ENCODE measurements at places on chromosomes 12 and 14.

DNA sequence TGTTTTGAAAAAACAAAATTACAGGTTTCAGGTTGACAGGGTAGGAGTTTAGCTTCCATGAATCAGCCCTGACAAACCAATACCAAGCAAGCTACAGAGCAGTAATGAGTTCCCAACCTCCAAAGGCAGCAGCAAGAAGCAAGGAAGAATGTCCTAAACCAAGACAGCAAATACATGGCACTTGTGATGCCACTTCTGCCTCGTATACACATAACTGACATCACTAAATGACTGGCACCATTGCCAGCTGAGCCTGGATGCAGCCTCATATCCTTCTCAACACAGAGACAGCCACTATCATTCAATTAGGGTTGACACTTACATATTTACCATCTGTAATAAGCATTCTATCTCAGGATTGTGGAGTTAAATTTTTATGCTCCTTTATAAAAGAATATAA lies 35.0 kb upstream of the MDM1 start:
- DNase-seq = no peak

DNA sequence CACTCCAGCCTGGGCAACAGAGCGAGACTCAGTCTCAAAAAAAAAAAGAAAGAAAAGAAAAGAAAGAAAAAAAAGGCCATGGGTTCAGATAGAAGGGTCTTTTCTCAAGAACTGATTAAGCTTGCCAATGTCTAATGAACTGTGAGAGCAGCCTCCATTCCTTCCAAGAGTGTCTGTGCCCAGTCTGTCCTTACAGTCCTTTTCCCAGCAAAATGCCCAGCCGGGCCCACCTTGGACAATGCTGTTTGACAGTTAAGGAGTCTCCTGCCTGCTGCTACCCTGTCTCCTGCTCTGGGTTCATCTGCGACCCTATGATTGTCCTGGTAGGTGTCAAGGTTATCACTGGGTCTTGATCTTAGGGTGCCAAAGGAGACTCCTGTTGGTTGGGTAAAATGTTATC lies 21.4 kb downstream of the SYNE3 start:
- DNase-seq = no peak

DNA sequence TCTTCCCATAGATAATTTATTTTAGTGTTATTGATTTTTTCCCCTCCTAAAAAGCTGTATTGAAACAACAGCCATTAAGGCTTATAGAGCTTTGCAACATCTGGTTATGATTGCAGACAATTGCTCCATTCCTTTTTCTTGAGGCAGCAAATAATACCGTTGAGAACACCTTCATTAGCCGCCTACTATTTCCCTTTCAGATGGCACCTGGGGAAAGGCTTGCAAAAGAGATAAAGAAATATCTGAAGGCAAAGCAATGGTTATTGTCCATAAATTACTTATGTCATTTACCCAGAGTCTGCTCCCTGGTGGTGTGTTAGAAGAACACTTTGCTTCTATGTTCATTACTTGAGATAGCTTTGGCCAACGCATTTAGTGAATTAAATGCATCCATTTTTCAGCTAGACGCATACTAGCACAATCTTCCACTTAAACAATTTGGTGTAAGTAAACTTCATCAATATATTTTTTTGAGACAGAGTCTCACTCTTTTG lies 377.8 kb downstream of the KCNH5 start:
- peak; percentile 4 for DNase-seq

DNA sequence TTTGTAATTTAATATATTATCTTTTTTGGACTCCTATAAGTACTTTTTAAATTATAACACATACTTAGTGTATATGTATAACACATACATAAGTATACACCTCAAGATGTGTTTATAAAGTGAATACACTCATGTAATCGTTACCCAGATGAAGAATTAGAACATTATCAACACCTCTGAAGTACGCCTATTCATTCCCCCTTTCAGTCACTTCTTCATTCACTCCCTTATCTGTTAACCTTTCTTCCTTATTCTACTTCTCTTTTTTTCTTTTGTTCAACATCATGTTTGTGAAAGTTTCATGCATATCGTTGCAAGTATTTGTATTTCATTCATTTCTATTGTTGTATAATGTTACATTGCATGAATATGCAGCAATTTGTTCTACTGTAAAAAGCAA lies 98.5 kb downstream of the ARID2 start:
- peak; percentile 74 for DNase-seq

- DNase-seq = no peak
Observed at GRCh38 chr12:81759190-81760051, at the start of gene PPFIA2. Gene PPFIA2 (minus strand): TSS chr12:81759350.

DNA sequence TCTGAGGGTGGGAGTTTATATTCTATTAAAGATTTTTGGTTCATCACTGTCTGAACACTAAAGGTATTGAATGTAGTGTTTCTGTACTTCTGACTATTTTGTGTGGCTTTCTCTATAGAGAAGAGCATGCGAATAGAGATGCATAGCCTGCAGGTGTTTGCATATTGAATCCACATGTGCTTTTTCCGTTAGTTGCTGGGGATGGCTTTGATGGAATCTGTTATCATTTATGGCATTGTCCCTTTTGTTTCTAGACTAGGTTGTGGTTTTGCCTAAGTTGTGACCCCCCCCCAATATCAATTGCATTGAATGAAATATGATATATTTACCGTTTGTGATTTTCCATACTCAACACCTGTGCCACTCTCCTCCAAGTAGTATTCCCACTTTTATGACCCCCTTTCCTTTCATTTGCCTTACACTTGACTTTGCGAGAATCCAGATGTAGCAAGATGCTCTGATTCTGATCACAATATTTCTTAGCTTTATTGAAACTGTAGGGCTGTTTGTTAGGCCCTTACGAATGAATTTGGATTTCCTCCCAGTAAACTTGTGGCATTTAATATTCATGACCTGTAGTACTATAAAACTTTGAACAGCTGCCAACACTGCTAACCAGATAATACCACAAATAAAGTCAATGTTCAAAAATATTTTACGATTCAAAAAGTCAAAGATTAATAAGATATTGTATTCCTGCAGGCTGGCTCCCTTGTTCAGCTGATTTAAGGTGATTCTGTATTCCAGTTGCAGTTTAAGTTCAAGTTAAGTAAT lies 176.4 kb downstream of the TMTC2 start:
- no peak for DNase-seq

DNA sequence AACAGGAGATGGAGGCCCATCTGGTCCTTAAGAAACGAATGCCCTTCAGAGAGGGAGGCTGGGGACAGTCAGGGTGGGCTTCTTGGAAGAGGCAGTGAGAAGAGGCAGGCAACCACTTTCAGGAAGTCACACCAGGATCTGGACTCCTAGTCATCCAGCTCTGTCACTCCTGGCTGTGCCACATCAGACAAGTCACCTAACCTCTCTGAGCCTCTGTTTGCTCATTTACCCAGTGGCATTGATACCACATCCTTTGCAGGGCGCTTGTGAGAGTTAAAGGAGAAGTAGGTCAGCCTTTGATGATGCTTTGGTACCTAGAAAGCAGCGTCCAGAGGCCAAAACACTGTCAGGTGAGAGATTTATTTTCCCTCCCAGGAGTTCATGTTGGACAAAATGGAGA lies 11.1 kb downstream of the CCDC197 start:
- no peak for DNase-seq

DNA sequence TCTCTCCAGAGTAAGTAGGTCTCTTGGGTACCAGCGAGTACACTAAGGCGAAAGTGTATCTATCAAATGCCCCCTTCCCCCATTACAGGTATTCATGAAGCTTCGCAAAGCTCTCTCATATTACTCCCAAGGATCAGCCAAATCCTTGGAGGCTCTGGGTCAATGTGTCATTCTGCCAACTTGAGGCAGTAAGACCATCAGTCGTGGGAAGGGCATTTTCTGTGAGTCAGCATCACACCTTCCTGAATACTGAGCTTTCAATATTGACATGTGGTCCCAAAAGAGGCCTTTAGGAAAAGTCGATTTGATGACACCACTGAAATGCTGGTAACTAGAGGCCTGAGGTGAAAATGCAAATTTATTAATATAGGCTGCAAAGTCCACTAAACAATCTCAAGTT lies 323.9 kb downstream of the LRIG3 start:
- no peak for DNase-seq

- peak; percentile 1 for DNase-seq
Observed at GRCh38 chr14:32998433-32998832, 59.8 kb downstream of the NPAS3 start.

DNA sequence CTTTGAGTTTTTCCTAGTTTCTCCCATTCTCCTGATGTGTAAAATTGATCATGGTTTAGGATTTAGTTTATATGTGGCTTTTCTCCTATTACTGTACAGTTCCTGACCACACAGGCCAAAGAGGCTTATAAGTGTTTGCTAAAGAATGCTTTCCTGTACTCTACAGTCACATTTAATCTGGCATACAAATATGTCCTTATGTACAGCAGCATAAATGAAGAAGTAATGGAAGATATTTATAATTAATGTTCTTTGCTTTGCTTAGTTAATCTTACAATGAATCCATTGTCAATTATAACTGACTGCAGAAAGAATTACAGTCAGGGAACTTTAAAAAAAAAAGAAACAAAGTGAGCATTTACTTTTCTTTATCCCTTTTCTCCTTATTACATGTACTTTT lies 293.9 kb downstream of the KCNC2 start:
- DNase-seq = no peak

GRCh38 chr14:25846246-25846645 lies 751.6 kb downstream of the NOVA1 start:
- no peak for DNase-seq

- DNase-seq = no peak
Observed at GRCh38 chr12:62247281-62248045, 12.7 kb upstream of the USP15 start.

- no peak for DNase-seq
Observed at GRCh38 chr12:83700838-83701237, 1014.1 kb downstream of the TMTC2 start.

DNA sequence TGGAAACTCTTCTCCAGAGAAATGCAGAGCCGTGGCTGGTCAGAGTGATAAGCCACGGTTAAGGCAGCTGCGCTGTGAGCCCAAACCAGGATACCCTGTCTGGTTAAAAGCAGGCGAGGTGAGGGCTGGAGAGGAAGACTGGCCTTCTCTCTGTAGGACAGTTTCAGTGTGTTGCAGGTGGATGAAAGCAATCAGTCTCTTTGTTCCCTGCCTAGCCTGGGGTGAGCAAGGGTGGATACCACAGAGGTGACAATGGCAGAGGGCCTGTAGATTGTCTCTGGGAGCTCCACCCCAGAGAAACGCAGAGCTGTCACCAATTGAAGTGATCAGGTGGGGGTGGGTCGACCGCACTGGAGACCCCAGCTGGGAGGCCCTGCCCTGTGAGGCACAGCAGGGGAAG lies 621.9 kb downstream of the LRFN5 start:
- peak; percentile 79 for DNase-seq

- DNase-seq = peak; percentile 74
Observed at GRCh38 chr14:99682809-99683618, 1.1 kb upstream of the CYP46A1 start.

DNA sequence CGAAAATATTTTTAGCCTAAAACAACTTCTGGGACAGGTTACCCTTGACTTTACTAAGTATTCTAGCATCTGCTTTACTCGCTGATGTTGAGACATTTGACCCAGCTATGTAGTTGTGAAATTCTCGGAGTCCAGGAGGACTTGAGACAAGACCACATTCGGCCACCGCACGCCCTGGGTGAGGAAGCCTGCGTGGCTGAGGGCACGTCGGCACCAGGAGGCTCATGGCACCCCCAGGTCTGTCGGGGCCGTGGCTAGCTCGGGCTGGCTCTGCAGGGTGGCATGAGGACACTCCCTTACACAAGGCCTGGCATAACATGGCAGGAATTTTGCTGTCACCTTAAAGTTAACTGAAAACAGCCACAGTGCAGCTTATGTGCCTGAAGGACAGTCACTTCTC lies 58.1 kb upstream of the MMP17 start:
- DNase-seq = no peak

- DNase-seq = no peak
Observed at GRCh38 chr12:131988054-131988796, 38.5 kb downstream of the EP400 start.

DNA sequence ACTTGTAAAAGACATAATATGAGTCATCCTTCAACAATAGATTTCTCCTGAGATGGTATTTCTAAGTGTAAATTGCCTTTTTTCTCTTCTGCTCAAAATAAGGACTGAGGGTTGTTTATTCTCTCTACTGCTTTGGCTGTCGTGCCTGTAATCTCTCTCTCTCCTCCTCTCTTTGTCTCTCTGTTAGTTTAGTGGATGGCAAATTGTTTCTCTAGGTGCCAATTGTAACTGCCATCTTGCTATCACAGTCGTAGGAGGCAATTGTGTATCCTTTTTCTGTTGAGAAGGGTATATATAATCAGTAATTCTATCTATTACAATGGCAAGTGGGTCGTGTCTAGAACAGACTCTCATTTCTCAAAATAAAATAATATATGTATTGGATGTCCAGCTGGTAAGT lies 545.0 kb upstream of the FBXO33 start:
- DNase-seq = no peak

DNA sequence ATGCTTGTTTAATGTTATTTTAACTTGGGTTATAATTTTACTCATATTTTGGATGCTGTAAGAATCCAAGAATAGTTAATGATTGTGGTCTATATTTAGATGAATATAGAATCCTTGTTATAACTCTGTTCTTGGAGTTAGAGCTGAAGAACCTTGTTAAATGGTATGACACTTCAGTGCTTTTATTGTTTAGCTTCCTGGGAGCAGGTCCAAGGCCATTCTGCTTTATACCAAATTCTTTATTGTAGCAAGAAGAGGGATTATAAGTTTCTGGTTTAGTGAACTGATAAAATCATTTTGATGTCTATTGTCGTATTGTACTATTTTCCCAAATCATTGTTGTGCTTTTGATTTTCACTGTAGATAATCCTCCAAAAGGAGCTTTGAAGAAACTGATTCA lies 69.4 kb downstream of the MIA2 start:
- no peak for DNase-seq

- no peak for DNase-seq
Observed at GRCh38 chr12:110794623-110795280, 52.0 kb upstream of the CCDC63 start.

GRCh38 chr12:113818283-113818682 lies 147.8 kb downstream of the RBM19 start:
- DNase-seq = no peak

DNA sequence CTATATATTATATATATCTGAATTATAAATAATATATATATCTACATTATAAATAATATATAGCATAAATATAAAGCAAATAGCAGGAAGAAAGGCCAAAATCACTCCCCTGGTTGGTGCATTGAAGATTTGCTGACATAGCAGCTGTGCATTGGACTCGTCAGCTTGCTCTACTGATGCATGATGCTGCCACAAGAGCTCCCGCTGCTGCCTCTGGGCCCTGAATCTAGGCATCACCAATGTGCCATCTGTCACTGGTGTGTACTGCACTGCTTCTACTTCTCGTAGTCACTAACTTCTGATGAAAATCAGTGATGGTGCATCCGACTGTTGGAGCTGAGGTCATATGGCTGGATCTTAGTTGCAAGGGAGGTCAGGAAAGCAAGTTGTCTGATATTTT lies 205.0 kb downstream of the ADAMTS20 start:
- DNase-seq = no peak

DNA sequence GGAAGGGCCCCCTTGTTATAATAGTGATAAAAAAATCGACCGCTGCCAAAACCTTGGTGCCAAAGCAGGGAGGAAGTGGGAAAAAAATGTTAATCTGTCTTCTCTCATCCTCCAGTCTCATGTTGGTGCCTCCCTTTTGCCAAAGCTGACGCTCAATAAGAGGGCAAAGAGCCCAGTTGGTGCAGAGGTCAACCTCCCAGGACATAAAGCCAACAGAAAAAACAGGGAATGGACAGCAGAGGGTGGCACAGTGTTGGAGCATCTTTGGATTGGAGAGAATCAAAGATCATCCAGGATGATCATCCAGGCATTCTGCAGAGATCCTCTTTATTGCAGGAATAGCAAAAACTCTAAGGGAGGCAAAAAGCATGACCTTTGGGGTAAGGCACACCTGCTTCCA lies 9.8 kb upstream of the TTC9 start:
- DNase-seq = no peak
